ENCODE measurements at places on chromosomes 12 and 14.
A peak's percentile ranks its signal among the peaks of the same experiment; 100 is the strongest.

DNA sequence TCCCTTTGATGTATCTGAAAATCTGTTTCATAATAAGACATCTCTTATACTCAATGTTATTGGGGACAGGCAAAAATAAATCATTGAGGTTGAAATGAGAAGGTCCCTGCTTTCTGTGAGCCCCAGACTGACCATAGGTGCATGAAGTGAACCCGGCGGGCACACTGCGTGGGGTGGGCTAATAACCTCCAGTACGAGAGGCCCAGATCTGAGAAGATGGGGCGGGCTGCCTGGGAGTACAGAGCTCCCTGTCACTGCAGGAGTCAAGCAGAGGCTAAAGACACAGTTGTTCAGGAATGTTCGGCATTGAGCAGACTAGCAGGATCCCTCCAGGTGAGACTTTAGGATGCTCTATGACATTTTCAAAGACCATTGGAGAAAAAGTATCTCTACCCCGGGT lies 244.6 kb downstream of the CHST11 start:
- DNase-seq = no peak

GRCh38 chr12:22856178-22856577 lies 231.2 kb downstream of the ETNK1 start:
- peak; percentile 52 for DNase-seq

- DNase-seq = peak; percentile 68
These were observed 216.8 kb downstream of the MSRB3 start for GRCh38 chr12:65495233-65495632.

DNA sequence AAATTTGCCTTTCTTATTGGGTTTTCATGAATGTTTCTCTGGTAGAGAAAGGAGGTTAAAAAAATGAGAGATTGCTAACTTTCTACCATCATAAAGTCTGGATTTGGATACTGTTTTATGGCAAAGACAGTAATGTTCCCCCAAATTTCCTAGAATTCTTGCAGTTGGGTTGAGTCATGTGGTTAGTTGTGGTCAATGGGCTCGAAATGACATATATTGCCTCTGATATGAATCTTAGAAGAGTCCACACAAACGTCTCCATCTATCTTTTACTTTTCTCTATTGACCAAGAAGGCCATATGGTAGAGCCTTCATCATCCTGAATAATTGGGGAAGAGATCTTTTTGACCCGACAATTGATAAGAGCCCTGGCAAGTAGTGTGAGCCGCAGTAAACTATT lies 119.5 kb upstream of the PMCH start:
- DNase-seq = no peak

DNA sequence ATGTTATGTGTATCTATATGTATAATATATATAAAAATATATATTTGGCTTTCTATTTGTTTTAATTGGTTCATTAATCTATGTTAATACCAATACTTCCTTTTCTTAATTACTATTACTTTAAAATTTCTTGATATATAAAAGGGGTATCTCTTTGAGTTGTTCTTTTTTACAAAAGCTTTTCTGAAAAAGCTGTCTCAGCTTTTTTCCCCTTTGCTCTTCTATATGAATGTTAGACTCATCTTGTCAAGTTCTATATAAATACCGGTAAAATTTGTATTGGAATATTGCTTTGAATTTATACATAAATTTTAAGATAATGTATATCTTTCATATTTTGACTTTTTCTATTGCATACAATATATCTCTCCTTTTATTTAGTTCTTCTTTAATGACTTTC lies 139.8 kb upstream of the FOXG1 start:
- DNase-seq = no peak

- DNase-seq = peak; percentile 79
These were observed 16.2 kb downstream of the CCDC62 start for GRCh38 chr12:122790393-122791075.

- DNase-seq = no peak
These were observed 23.0 kb downstream of the TRIM9 start for GRCh38 chr14:51071857-51072256.

GRCh38 chr12:117188961-117189724 lies 1.1 kb downstream of the FBXO21 start:
- DNase-seq = peak; percentile 49

- DNase-seq = peak; percentile 38
These were observed 120.5 kb upstream of the NCOR2 start for GRCh38 chr12:124687917-124688316.

- DNase-seq = peak; percentile 57
These were observed 157.3 kb upstream of the NOS1 start for GRCh38 chr12:117518594-117519270.

- DNase-seq = peak; percentile 84
These were observed 21.5 kb downstream of the ALDH2 start for GRCh38 chr12:111788178-111788654.

GRCh38 chr12:15278816-15279658 lies 43.3 kb upstream of the PTPRO start:
- peak; percentile 81 for DNase-seq

DNA sequence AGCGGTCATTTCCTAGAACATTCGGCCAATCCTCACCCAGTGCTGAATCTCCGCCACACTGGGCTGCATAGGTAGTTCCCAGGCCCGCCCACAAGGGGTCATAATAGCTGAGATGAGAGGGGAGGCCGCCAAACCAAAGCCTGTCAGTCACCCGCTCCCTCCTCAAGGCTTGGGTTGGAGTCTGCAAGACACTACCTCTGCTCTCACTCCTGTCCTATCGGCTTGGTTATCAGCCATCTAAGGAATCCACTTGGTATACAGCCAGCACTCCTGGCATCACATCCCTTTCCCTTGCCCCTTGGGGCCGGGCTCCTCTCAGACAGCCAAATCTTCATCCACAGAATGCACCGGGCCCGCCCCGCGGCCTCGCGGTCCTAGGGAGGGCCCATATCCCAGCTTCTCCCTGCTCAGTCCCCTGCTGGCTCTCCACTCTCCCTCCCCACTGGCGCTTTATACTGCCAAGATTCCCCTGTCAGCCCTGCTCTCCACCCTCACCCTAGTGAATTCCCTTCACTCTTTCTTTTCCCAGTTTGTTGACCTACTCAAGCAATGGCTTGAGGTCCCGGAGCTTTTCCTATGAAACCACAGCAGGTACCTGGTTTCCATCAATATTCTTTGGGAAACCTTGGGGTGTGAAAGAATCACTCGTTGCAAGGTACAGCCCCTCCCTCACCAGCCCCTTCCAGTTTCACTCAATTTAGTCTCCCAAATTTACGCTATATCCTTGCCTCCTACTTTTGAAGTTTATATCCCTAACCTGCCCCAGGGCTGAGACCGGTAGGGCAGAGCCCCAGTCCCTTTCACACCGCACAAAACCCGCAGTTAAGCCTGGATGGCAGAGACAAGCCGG lies 1.4 kb downstream of the IFFO1 start:
- DNase-seq = peak; percentile 64

DNA sequence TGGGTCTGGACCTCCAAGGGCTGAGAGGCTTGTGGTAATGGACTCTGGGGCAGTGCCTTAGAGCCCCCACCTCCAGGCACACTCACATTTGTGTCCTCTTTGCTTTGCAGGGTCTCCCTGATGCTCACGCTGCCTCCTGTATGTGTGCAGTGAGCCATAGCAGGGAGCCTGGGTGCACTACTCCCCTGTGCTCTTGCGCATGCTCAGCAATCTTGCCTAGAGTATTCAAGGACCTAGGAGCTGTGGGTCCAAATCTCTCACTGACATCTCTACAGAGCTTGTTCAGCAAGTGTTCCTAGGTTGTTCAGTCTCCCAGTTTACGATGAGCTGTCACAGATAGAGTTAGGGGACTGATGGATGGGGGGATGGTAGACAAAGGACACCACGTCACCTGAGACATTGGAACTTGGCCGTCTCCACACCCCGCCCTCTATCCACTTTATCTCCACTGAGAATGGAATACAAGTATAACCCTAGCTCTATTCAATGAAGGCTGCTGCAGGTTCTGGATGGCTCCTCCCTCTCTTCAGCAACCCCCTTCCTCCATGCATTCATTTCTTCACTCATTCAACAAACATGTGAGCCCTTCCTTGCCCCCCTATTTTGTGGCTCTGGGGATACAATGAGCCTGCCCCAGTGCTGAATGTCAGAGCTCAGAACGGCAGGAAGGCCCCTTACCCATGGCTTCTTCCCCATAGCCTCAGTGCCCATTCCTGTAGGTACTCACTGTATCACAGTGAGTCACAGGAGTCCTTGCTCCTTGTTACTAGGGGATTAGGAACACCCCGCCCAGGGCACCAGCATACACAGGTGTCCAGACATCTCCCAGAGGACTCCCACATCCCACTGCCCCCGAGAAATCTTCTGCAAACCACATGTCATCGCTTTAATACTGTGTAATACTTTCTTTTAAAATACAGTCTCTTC lies 31.2 kb downstream of the FIGNL2 start:
- no peak for DNase-seq

DNA sequence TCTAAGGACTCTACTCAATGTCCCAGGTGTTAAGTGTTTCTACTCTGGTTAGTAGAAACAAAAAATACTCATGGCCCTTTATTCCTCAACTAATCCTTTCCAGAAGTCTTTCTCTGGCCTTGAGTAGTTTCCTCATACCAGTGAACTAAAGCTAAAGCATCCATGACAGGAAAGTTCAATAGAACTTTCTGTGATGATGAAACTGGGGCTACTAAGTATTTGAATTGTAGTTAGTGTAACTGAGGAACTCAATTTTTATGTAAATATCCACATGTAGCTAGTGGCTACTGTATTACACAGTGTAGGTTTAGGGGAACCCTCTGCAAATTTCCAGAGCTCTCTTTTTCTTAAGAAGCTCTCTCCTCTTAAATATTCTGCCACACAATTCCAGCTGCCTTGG lies 63.7 kb downstream of the R3HDM2 start:
- no peak for DNase-seq
